Stimulated activated naive CD4-positive, alpha-beta T cell (primary cell): ENCODE measurements at places on chromosomes 7 and 10.

DNA sequence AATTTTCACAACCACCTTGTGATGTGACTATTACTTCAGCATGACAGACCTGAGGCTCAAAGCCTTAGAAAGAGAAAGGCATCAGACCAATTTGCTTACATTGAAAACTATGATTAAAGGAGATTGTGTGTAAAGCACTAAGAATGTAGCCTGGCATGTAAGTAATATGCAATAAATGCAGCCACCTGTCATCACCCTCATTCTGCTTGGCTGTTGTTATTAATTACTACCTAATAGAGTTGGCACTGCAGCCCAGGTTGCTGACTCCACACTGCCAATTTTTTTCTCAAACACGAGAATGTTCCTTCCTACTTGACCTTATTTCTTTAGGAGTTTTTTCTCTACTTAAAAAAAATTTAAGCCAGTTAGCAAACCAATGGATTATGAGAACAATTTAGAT, 61.2 kb upstream of the NPVF start:
- DNase-seq = no peak

GRCh38 chr10:49367600-49367999, 28.3 kb downstream of the DRGX start:
- DNase-seq = no peak

DNA sequence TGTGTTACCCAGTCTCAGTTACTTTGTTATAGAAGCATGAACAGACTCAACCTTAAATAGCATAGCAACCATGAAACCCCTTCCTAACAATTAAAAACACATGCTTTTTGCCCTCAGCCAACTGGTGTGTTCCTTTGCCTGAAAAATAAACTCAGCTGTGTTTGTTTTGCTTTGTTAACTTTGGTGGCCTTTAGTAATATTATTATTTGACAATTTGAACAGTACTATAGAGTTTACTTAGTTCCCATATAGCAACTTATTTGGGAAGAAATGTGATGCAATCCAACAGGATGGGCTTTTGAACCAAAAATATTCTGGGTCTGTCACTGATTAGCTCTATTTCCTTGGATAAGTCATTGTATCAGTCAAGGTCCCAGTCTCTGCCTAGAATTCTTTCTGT, 22.5 kb upstream of the MKLN1 start:
- DNase-seq = no peak

DNA sequence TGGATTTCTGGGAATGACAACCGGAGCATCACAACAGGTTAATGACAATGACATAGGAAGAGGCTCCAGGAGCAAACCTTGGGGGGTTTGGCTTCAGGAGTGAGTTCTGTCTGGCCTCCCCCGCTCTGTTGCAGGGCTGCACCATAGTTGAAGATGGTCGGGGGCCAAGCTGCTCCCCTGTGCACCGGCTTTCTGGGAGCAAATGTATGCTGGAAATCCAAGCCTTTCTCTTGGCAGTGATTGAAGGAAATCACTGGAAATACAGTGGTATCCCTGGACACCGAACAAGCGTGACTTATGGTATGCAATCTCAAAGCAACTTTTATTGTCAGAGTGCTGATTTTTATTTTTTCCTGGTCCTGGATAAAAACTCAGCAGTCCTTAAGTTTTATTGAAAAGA, 251.9 kb upstream of the ZNF32 start:
- no peak for DNase-seq

DNA sequence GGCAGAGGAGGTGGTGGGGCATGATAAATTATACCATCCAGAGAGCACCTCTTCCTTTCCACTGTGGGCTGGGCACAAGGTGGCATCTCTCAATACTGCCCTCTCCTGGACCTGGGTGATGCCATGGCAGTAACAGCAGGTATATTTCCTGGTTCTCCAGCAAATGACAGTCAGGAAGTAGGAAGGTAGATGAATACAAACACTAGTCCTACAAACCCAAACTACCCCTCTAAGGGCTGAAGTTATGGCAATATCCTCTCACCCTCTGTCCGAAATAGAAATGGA, 1004.9 kb downstream of the KCNMA1 start:
- no peak for DNase-seq

DNA sequence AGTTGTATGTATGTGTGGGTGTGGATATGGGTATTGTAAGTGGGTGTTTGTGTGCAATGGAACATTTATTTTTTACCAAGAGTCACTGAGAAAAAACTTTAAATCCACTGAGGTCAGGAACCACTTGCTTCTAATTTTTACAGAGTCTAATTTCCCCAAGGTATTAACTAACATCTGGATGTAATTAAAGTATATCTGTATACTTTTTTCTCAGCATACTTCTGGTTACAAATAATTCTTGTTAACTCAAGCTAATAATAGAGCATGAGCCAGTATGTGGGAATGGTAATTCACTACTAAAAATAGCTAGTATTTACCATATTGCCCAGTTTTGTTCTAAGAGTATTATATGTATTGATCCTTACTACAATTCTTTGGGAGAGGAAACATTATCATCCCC, 24.6 kb upstream of the STEAP4 start:
- DNase-seq = no peak

GRCh38 chr7:157516311-157516710, 179.5 kb downstream of the DNAJB6 start:
- DNase-seq = no peak

DNA sequence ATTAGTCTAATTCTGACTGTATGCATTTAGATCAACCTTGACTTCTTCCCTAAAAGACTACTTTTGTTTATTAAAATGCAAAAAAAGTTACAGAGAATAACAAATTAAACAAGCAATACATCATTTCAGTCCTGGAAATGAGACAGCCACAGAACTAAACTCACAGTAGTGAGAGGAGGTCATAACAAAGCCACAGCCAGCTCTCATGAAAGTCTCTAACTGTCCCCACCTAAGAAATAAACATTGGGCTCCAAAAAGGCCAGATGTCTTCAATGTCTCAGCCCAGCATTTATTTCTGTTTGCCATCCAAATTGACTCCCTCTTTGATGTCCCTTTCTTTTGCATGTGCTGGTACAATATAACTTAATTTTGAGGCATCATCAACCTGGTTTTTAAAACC, 74.4 kb downstream of the NHLRC2 start:
- DNase-seq = no peak

DNA sequence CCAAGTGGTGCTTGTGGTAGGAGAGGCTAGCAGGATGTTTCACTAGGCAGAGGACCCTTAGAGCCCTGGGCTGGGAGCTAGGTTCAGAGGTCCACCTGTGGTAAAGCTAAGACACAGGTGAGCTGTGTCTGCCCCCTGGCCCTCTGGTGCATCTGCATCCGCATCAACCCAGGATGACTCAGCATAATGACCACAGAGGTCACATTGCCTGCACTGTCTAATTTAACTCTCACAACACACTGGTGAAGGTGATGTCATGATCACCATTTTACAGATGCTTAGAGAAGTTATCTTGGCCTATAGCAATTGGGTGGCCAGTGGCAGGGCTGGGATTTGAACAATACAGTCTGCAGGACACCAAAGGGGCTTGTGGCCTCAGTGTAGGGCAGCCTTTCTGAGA, 33.1 kb downstream of the HABP2 start:
- DNase-seq = no peak

DNA sequence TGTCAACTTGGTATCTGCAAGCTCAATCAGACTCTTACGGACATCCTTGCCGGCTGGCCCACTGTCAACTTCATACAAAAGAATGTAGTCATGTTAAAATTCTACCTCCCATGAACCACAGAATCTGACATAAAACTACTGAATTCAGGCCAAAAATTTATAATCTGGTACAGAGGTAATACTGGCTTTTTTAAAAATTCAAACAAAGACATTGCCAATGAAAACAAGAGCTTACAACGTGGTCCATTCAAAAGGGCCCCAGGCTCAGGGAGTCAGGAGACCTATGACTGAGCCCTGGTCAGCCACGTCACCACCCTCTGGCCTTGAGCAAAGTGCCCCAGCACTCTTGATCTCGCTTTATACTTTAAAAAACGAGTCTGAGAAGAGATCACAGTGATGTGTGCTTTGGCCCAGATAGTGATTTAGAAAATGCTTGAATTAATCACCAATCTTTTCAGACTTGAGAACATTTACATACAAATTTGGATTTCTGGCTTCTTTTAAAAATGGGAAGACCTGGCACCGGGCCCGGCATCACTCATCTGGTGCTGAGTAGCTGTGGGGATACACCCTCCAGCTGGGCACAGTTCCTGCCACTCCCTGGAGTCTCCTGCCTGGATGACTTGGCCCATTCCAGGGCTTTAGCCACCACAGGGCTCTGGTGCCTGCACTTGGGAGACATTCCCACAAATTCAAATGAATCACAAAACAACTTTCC, 94.1 kb downstream of the PIP4K2A start:
- no peak for DNase-seq

GRCh38 chr10:124184208-124184830, 90.9 kb upstream of the CHST15 start:
- DNase-seq = no peak
